Activated T-cell treated with anti-CD3 and anti-CD28 coated beads for 48 hours (primary cell): ENCODE measurements at places on chromosomes 12 and 14.

GRCh38 chr14:27002179-27002578, 404.3 kb upstream of the NOVA1 start:
- DNase-seq = no peak

DNA sequence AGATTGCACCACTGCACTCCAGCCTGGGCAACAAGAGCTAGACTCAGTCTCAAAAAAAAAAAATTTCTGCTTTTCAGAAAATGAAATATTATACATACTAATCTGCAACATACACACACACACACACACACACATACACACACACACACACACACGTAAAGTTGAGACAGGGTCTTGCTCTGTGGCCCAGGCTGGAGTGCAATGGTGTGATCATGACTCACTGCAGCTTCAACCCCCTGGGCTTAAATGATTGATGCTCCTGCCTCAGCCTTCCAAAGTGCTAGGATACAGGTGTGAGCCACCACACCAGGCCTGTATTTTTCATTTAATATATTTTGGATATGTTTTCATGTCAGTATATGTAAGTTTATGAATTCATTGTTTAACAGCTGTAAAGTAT, 18.8 kb upstream of the WDR20 start:
- DNase-seq = no peak

GRCh38 chr14:53757732-53758131, 198.9 kb downstream of the BMP4 start:
- no peak for DNase-seq

- no peak for DNase-seq
Observed at GRCh38 chr14:62313212-62313611, 551.0 kb downstream of the SNAPC1 start.

DNA sequence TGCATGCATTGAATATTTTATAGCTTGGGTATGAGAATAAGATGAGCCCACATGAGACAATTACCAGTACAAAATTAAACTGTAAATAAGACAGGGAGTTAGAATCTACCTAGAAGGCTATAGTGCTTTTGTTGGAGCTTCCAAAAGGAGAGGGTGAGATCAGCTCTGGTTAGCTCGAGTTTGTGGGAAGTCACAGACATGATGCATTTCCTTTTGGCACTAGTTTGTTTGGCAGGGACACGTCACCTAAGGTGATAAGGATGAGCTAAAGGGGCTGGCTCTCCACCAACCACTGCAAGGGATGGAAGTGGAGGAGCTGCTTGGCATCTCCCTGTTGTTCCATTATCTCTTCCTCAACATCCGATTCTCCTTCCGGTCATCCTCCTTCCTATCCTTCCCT, 48.5 kb upstream of the CPM start:
- DNase-seq = no peak

GRCh38 chr14:28767853-28768741, 1.5 kb downstream of the FOXG1 start:
- no peak for DNase-seq

GRCh38 chr14:51609955-51610283, 41.8 kb upstream of the FRMD6 start:
- DNase-seq = no peak

- no peak for DNase-seq
Observed at GRCh38 chr12:68609998-68610369, 715 bp upstream of the RAP1B start.

GRCh38 chr12:68113644-68114043, 45.9 kb downstream of the IFNG start:
- peak; percentile 38 for DNase-seq

- no peak for DNase-seq
Observed at GRCh38 chr12:97944576-97944975, 482.0 kb downstream of the RMST start.

- DNase-seq = no peak
Observed at GRCh38 chr14:68462683-68463082, 330.2 kb downstream of the ZFP36L1 start.

- DNase-seq = no peak
Observed at GRCh38 chr12:88360343-88360742, 218.2 kb downstream of the TMTC3 start.

DNA sequence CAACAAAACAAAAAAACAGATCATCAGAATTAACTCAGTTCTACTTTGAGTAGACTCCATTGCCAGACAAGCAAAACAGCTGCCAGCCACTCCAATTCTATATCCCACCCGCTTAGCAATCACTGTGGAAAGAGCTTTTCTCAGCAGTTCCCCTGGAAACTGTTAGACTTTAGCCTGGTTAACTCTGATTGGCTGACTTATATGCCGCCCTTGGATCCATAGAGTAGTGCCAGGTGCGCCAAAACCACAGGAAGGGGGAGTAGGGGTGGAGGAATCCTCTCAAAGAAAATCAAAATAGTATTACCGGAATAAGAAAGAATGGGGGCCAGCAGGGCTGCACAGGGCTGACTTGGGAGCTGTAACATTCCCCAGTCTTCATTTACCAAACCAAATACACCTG, 5.4 kb upstream of the EML5 start:
- DNase-seq = no peak

DNA sequence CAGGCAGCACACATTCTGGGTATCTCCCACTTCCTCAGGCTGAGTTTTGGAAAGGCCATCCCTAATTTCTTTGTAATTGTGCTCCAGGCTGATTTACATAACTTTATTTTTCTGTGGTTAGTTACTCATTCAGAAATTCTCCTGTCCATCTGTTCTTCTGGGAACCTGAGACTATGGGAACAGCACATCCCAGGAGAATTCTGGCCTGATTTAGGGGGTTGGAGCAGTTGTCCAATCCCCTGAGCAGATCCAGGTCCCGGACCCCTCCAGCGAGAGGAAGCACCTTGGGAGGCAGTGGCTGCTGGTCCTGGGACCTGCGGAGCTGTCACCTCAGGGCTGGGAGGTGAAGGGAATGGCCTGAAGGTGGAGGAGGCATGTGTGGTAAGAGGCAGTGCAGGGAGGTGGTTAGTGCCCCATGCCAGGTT, 40.4 kb downstream of the TSPAN9 start:
- DNase-seq = no peak

- DNase-seq = no peak
Observed at GRCh38 chr12:77372026-77372425, 306.7 kb upstream of the E2F7 start.

- DNase-seq = peak; percentile 64
Observed at GRCh38 chr14:94689218-94689984, 77.2 kb downstream of the SERPINA3 start.

GRCh38 chr14:105299654-105300541, 903 bp downstream of the BRF1 start:
- DNase-seq = peak; percentile 27

- DNase-seq = peak; percentile 63
Observed at GRCh38 chr12:106223485-106224354, 24.1 kb downstream of the CKAP4 start.

DNA sequence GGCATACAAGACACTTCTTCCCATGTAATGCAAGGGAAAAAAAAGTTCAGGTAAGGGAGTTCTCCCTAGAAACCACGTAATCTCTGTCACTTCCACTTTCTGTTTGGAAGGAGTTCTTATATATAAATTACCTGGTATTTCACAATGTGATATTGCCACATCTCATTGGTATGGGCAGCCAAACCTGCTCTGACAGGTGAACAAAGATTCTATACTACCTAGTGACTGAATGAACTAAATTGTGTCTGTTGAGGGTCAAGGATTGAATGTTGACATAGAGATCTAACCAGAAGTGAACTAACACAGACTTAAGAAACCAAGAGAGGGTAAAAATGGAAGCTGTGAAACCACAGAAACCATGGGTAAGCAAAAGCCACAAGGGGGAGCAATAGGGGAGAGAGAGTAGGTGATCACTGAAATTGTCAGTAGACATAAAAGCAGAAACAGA, 161.3 kb downstream of the RPL10L start:
- DNase-seq = no peak

- DNase-seq = no peak
Observed at GRCh38 chr12:43370263-43370662, 181.7 kb downstream of the ADAMTS20 start.

DNA sequence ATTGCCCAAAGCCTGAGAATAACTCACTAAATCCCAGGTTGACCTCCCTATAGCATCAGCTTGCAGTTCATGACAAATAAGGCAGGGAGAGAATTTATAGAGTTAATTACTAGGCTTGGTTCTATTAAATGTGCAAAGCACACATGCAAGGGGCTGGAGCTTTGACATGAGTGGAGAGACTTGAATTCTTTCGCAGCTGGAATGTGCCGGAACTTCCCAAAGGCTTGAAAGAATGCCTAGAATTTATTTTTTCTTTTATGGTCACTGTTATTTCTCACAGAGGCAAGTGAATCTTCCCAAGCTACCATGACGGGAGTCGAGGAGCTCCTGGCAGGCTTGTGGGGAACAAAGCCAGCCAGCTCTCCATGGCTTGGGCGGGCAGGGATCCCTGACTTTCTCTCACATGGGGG, 95.5 kb upstream of the USP44 start:
- no peak for DNase-seq

DNA sequence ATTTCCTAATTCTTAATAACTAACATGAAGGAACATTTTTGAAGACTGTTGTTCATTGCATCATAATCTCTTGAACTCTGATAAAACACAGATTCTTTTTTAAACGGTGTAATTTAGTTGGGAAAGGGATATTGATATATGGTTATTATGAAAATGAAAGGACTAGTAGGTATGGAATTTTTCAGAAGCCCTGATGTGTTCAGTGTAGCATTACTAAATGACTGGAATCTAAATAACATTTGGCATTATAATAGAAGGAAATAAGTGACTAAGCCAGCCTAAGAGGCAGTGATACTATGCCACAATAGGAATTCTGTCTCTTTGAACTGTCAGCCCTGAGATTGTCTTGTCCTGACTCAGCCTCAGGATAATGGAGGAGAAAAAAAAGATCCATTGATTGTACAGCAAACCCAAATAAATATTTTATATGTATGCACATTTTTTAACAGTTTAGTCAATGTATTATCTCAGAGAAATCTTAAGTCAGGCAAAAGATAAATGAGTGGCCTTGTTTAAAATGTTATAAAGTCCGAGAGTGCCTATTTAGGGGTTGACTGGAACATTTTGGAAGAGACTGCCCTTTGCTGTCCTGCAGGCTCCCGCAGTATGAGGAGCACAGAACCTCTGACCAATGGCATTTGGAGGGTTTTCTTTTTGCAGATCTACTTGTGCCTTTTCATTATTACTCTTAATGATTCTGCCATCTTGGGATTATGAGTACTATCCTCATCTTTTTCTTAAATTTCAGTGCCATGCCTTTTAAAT, 271.2 kb downstream of the EGLN3 start:
- no peak for DNase-seq

DNA sequence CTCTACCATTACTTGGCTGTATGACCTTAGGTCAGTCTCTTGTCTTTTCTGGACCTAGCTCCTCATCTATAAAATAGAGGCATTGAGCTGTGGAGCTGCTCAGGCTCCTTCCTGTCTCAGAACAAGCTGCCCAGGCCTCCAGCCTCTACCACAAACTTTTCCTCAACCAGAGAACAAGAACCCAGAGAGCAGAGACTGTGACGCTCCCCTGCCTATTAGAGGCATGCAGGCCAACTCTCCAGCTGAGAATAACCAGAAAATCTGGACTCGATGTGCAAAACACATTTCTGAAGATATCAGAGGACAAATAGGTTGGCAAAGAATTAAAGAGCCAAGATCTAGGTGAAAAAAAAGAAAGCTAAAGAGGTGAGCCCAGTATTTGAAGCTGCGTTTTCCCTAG, 17.8 kb upstream of the PNMA1 start:
- DNase-seq = no peak

DNA sequence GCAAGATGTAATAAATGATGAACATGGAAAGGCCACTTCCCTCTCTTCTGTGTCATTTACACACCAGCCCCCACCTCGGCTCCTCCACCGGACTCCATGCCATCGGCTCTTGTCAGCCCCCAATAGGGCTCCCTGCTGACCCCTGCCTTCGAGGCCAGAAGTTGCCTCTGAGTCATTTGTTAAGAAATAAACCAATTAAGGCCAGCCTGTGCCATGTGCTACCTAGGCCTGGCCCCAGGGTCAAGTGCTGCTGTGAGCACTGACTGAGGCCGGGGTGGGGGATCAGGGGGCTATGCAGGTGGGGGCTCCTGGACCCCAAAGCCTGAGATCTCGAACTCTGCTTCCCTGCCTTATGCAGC, 53.2 kb downstream of the TESC start:
- no peak for DNase-seq

- peak; percentile 15 for DNase-seq
Observed at GRCh38 chr12:89389755-89390661, 37.7 kb upstream of the DUSP6 start.

- no peak for DNase-seq
Observed at GRCh38 chr12:8483079-8483478, 27.3 kb downstream of the CLEC6A start.

GRCh38 chr12:73973486-73973885, 564.1 kb upstream of the ATXN7L3B start:
- DNase-seq = no peak

DNA sequence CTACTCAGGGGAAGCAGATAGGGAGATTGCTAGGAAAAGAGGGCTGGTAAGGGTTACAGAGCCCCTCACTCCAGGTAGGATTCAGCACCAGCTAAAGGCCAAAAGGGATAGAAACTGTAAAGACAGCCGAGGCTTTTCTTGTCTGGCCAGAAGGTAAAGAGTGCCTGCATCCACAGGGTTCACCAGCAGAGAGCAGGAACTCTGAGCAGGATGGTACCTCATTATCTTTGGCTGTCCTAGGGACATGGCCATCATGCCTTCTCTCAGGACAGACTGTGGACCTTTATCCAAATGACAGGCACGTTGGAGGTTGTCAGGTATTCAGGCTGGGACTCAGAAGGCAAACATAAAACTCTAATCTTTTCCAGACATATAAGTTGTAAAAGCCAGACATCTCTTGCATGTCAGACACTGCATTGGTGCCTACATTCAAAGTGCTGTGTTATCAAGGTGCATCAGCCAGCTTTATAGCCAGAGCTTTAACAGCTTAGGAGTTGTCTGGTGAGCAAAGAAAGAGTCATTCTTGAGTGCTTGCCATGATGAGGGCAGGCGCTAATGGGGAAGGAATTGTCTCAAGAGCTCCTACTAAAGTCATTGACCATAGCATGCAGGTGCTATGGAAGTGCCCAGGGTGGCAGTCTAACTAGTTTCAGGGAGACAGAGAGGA, 89.5 kb downstream of the PELI2 start:
- DNase-seq = no peak
